ENCODE measurements at places on chromosomes 11 and 22. TPM values are rescaled to one million over a fixed set of nuclear protein-coding genes. Genes with fewer than 3 reads are reported as not detected.

The TBX10 gene
- not detected for total RNA-seq

The OR51A4 gene
- total RNA-seq = not detected

The FXYD6 gene
- 0.38 TPM for total RNA-seq

The USP35 gene
- 6.7 TPM for total RNA-seq

The ANKK1 gene
- total RNA-seq = not detected

The SLC25A18 gene
- total RNA-seq = not detected

The OR2AT4 gene
- total RNA-seq = 0.01 TPM

The LRRC74B gene
- total RNA-seq = 0.06 TPM

The DRD4 gene
- total RNA-seq = 0.43 TPM

The TRIOBP gene
- 21.7 TPM for total RNA-seq

The MED19 gene
- 30.8 TPM for total RNA-seq

The OR10A2 gene
- total RNA-seq = not detected

The TRIM48 gene
- not detected for total RNA-seq

The PSMC3 gene
- total RNA-seq = 204 TPM

The KCNE3 gene
- total RNA-seq = not detected

The ACR gene
- not detected for total RNA-seq

The SPON1 gene
- total RNA-seq = not detected

The ATL3 gene
- total RNA-seq = 30.5 TPM

The TLCD5 gene
- total RNA-seq = 7.9 TPM

The OR8G1 gene
- total RNA-seq = not detected

The BCO2 gene
- 0.93 TPM for total RNA-seq

The UBASH3B gene
- total RNA-seq = 55.6 TPM

The TBX1 gene
- 3.1 TPM for total RNA-seq

The MS4A8 gene
- not detected for total RNA-seq

The RCN1 gene
- 183 TPM for total RNA-seq

The SCUBE1 gene
- 0.20 TPM for total RNA-seq

The PRSS23 gene
- 543 TPM for total RNA-seq

The UFD1 gene
- 97.7 TPM for total RNA-seq

The B4GALNT4 gene
- 21.3 TPM for total RNA-seq

The GDPD4 gene
- total RNA-seq = not detected

The ZDHHC13 gene
- total RNA-seq = 14.8 TPM

The MIAT gene
- 0.39 TPM for total RNA-seq

The OR8D4 gene
- not detected for total RNA-seq

The KIAA1671 gene
- 7.9 TPM for total RNA-seq

The SSH3 gene
- 23.4 TPM for total RNA-seq

The B3GAT1 gene
- not detected for total RNA-seq

The KRTAP5-5 gene
- total RNA-seq = not detected

The NEU3 gene
- 3.6 TPM for total RNA-seq

The OR56A3 gene
- not detected for total RNA-seq

The SLC29A2 gene
- 4.7 TPM for total RNA-seq

The VSIG10L2 gene
- not detected for total RNA-seq

The OR5B21 gene
- not detected for total RNA-seq

The C11orf52 gene
- not detected for total RNA-seq

The BLID gene
- not detected for total RNA-seq

The SLC22A6 gene
- not detected for total RNA-seq

The PRR5L gene
- 9.2 TPM for total RNA-seq

The RAC2 gene
- 0.14 TPM for total RNA-seq

The PTPN5 gene
- not detected for total RNA-seq

The IFITM10 gene
- 0.94 TPM for total RNA-seq

The CFAP300 gene
- total RNA-seq = 6.5 TPM

The JAML gene
- total RNA-seq = not detected

The CEND1 gene
- total RNA-seq = 1.1 TPM

The GLB1L2 gene
- total RNA-seq = 2.1 TPM

The OR52I1 gene
- not detected for total RNA-seq

The IL17REL gene
- total RNA-seq = not detected

The CLMP gene
- 24.7 TPM for total RNA-seq

The NRXN2 gene
- 0.40 TPM for total RNA-seq

The ARHGAP8 gene
- 1.4 TPM for total RNA-seq

The ISX gene
- not detected for total RNA-seq

All from A549 treated with DMSO at 1 μM for 4 hours (cell line).